ENCODE measurements at places on chromosomes 5 and 9.

DNA sequence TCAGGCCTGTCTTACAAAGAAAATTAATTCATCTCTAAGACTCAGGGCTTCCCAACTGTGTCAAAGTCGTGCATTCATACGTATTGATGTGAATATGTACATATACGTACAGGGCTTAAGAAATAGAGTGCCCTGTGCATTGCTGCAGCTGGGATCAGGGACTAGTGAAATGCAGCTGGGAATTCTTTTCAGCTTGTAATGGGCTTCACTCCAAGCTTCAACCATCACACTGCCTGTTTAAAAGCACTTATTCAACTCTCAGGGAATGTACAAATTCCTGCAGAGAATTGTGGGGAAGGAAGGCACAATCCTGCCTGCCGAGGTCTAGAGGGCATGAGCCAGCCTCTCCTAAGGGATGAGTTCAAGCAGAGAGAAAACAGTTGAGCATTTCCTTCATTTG is 59.6 kb upstream of the MAN2A1 start:
- no peak for DNase-seq

- DNase-seq: no peak
Measured at GRCh38 chr5:10288592-10289219, 19.0 kb downstream of the CMBL start.

- no peak for DNase-seq
Measured at GRCh38 chr5:2165203-2165602, 282.5 kb upstream of the IRX4 start.

DNA sequence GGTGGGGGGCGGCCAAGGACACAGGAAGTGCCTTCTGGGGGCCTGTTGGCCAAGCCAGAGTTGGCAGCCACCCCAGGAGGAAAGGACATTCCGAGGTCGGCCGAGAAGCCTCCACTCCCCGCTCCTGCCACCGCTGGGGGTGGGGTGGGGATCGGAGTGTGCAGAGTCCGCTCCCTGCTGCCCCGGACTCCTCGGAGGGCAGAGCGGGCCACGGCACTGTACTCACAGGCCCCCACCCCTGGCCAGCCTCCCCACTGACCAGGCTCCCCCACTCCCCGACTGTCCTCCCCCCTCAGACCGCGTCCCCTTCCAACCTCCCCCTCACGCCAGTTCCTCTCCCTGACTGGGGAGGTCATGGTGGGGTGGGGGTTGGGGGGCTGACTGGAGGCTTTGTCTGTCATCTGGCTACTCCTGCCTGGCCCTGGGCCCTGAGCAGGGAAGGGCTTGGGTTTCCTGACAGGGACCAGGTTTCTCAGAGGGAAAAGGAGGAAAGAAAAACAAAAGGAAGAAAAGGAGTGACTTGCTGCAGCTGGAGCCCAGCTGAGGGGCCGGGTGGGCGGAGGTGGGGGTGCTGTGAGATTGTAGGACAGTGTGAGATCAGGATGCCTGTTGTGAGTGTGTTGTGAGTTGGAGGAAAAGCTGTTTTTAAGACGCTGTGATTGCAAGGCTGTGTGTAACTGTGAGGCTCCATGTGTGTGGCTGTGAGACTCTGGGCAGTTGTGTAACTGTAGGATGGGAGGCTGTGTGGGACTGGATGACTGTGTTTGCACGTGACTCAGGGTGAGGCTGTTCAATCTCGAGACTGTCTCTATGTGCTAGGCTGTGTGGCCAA is 29.7 kb downstream of the CNTFR start:
- peak; percentile 73 for DNase-seq

DNA sequence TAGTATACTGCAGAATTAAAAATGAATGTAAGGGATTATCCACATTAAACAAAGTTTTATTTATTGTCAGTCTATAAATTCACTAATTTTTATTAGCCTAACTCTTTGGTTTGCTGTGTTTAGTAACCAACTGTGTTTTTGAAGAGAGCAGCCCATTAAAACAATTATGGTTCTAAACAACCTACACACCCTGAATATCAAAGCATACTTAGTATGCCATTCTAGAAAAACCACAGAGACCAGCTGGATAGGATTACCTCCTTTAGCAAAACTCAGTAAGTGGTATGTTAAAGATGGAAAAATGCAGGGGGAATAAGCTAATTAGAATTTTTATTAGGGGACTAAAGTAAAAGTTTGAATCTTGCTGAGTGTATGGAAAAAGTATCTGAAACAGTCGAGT is 1981.7 kb upstream of the NUDT12 start:
- DNase-seq: no peak

DNA sequence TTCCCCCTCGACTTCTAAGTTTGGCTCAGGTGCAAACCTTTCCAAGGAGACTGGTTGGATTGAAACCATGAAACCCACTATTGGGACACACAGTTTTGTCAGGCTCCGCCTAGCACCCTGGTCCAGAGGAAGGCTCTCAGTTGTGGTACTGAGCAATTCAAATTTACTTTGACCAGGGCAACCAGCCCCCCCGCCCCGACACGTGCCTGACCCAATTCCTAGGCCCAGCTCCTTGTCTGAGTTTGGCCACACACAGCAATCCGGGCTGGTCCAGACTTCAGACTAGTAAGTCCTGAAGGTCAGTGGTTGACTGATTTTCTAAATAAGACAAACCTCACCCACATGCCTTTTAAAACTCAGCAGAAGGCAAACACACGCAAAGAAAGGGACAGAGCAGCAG is 132.7 kb downstream of the SLC12A2 start:
- DNase-seq: no peak

GRCh38 chr9:123343443-123344191 is 12.4 kb upstream of the CRB2 start:
- peak; percentile 72 for DNase-seq

DNA sequence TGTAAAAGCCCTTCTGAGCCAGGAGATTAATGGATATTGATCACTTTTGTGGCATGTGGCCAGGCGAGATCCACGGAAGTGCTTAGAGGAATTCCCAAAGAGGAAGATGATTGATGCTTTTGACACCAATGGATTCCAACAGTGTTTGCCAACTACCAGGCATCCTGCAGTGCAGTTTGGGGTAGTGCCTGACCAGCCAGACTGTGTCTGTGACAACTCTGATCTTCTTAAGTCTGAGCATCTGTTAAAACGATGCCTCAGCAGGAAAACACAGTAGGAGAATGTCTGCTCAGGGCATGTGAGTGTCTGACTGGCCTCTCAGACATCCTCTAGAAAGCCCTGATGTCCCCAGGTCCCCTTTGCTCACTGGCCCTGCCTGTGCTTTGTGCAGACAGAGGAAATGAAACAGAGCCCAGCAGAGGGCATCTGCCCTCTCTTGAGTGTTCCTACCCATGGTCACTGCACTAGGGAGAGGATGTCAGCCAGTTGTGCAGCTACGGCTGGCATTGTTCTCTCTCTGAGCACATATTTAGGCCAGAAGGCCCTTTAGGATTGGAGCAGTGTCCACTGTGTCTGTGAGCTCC is 57.0 kb downstream of the TRPC7 start:
- DNase-seq: no peak

DNA sequence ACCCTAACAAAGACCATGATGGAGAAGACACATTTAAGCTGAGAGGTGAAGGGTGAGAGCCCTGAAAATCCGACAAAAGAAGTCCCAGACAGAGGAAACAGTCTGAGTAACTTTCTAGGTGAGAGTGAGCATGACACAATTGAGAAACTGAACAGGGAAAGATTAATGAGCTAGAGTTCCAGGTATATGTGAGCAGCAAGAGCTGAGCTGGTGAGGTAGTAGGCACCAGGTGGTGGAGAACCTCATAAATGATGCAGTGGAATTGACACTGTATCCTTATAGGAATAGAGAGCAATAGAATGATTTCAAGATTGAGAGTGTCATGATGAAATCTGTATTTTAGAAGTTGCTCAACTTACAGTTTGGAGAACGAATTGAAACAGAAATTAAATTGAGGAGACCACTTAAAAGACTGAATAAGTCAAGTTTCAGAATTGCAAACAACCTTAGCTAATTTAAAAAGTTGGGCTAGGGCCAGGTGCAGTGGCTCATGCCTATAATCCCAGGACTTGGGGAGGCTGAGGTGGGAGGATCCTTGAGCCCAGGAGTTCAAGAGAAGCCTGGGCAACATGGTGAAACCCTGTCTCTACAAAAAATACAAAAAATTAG is 89.8 kb downstream of the NREP start:
- DNase-seq: no peak

GRCh38 chr5:57805732-57806131 is 323.1 kb upstream of the ACTBL2 start:
- DNase-seq: no peak

DNA sequence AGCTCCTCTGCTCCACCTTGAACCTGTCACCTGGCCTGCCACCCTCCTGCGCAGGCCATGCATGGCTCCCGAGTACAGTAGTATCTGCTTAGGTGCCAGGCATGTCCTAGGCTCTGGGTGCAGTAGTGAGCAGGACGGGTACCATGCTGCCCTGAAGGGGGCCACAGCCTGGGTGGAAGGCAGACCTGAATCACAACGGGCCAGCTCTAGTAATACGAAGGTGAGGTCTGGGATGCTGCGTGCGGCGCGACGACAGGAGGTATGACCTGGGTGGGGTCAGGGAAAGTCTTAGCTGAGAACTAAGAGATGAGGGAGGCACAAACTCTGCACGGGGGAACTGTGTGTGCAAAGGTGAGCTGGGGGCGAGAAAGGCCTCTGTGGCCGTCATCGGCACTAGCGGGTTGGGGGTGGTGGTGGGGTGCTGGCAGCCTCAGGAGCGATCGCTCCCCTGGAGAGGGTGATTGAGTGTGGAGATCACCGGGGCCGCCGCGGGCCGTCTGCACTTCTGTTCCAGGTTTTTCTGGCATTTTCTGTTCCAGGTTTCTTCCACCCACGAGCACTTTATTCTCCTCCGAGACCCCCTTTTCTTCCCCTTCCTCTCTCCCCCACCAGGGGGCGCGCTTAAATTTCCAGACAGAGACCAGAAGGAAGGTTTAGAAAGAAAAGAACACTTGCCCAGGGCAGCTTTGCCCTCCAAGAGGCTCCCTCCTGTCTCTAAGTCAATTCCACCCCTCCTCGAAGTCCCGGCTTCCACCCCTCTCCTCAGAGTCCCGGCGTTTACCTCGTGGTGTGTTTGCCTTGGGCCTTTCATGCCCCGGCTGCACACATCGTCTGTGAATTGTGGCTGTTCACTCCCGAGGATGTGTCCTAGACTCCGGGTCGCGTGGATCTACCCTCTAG is 15.1 kb downstream of the PDLIM4 start:
- DNase-seq: peak; percentile 67

GRCh38 chr9:116275418-116276195 is 122.0 kb downstream of the PAPPA start:
- DNase-seq: no peak

- DNase-seq: no peak
Measured at GRCh38 chr5:53969176-53969730, 341.1 kb downstream of the ARL15 start.

DNA sequence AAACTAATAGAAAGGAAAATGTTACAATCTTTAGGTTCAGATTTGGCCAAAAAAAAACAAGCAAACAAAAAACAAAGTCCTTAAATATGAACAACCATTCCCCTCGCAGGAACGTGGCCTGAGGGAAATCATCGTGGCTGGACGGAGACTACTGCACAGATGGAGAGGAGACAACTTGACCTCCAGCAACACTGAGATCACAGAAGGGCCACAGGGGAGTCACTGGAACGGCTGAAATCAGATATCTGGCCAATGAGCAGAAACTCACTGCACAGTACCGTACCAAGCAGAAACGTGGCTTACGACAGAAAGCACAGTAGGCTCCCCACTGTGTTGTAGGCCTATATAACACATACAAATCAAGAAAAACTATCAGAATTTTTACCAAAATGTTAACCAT is 27.7 kb downstream of the CAMSAP1 start:
- no peak for DNase-seq

DNA sequence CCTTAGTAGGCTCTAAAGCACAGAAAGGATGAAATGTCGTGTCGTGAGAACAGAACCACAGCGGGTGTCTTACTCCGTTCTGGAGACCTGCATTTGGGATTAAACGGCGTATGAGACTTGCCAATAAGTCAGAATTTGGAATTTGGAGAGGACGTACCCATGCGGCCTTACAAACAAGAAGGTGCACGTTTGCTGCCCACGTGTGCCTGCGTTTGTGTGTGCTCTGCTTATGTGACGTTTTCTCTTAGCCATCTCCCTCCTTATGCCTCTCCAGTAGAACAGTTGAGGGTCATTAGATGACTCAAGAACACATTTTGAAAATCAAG is 171.6 kb upstream of the OTULINL start:
- no peak for DNase-seq

DNA sequence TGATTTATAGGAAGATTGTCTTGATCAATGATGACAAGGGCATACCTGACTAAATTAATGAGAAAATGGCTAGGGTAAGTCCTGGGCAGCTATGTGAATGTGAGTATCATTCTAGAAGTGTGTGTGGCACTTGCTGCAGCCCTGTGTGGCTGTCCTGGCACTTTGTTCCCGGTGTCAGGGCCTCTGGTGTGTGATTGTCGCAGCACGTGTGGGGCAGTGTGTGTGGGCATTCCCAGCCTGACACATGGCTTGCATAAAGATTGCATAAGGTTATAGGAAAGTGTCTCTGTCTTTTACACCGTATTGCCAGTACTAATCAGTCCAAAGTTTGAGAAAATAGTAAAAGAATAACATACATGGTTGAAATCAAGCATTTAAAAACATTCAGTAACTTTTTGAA is 74.4 kb downstream of the TRIO start:
- DNase-seq: peak; percentile 59

DNA sequence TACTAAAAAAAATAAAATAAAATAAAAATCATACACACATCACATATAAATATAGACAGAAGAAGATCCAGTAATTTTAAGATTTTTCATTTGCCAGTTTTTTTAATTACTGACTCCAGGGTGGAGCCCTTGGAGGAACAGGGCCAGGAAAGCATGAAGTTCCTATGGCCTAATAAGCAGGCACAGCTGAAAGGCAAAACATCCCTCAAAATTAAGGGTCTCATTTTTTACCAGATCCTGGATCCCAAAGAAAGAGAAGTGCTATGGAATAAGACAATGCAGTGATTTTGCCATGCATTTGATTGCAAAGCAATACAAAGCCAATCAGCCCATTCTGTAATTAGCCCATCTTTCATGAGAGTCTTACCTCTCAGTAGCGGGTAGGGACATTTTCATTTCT is 11.3 kb upstream of the DTWD2 start:
- no peak for DNase-seq

GRCh38 chr9:135676891-135677290 is 13.8 kb downstream of the LCN9 start:
- DNase-seq: no peak

- no peak for DNase-seq
Measured at GRCh38 chr5:168109441-168109840, 182.0 kb upstream of the WWC1 start.

DNA sequence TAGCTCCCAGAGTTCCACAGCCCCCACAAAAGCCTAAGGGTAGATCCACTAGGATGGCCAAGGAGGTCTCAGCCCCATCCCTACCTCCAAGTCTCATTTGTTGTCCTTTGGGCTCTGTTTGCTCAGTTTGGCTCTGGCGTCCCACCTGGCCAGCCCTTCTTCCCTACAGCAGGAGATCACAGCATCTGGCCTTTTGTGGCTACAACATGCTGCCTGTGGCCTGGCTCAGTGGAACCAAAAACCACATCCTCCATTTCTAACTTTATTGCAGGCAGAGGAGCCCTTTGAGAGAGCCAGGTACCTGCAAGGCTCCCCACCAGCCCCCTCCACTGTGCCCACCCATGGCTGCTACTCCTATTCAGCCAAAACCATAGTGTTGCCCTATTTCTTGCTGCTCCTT is 11.4 kb downstream of the JADE2 start:
- DNase-seq: no peak

GRCh38 chr5:34547300-34548085 is 108.6 kb upstream of the RAI14 start:
- DNase-seq: no peak

Data from suppressor macrophage treated with lipopolysaccharide for 1 hour (primary cell).